Testis (tissue), 5 donors: ENCODE measurements at places on chromosomes 6 and 20. TPM values are rescaled to one million over a fixed set of nuclear protein-coding genes. Genes with fewer than 3 reads are reported as not detected.

DNA sequence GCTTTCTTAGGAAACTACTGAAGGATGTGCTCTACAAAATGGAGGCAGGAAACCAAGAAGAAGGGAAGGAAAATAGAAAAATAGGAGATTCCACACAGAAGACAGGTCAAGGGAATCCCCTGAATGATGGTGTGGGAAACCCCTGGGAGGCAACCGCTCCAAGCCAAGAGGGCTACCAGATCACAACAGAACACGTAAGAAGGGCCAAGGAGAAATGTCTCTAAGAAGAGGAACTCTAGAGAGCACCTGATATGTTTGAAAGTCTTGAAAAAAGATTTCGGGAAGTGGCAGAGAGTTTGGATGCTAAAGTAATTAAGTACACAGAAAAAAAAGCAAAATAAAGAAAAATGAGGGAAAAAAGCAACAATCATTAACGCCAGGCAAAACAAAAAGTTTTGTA, 7.1 kb downstream of the KIF13A start:
- no peak overlapping the region for H3K4me3 ChIP-seq
- H3K27me3 ChIP-seq, result no peaks in the 10 kb centered on the region
- no peak for DNase-seq
- H3K27ac ChIP-seq, result no peak overlapping the region

GPR6 gene
- not detected for polyA plus RNA-seq

PPP1R14C gene
- 11.1 TPM for polyA plus RNA-seq

GRCh38 chr20:17202673-17203072, 24.2 kb upstream of the PCSK2 start:
- no peaks in the 10 kb centered on the region for H3K36me3 ChIP-seq
- no peak overlapping the region for H3K4me3 ChIP-seq
- peak; percentile 30 for DNase-seq
- peaks cover 8% of the 10 kb centered on the region for H3K4me1 ChIP-seq
- H3K27me3 ChIP-seq, result no peaks in the 10 kb centered on the region
- H3K27ac ChIP-seq, result no peak overlapping the region

DNA sequence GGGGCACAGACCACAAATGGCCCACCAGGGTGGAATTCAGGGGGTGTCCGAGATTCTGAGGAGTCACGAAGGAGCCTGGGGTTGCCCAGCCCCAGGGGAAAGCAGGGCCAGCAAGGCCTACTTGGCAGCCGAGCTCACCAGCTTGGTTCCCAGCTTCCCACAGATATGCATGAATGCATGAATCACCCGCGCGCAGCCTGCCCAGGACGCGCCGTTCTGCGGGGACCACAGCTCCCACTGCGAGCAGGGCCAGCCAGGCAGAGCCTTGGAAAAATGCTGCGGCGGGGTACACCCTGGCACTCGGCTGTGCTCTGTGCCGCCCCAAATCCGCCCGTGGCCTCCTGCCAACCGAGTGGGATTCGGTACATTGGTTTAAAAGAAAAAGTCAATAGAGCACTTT, 211.0 kb downstream of the NFATC2 start:
- no peak for DNase-seq
- H3K4me1 ChIP-seq, result no peaks in the 10 kb centered on the region
- no peaks in the 10 kb centered on the region for H3K27me3 ChIP-seq
- H3K36me3 ChIP-seq, result no peaks in the 10 kb centered on the region
- no peak overlapping the region for H3K27ac ChIP-seq

EMILIN3 gene
- polyA plus RNA-seq, result 14.8 TPM

DNA sequence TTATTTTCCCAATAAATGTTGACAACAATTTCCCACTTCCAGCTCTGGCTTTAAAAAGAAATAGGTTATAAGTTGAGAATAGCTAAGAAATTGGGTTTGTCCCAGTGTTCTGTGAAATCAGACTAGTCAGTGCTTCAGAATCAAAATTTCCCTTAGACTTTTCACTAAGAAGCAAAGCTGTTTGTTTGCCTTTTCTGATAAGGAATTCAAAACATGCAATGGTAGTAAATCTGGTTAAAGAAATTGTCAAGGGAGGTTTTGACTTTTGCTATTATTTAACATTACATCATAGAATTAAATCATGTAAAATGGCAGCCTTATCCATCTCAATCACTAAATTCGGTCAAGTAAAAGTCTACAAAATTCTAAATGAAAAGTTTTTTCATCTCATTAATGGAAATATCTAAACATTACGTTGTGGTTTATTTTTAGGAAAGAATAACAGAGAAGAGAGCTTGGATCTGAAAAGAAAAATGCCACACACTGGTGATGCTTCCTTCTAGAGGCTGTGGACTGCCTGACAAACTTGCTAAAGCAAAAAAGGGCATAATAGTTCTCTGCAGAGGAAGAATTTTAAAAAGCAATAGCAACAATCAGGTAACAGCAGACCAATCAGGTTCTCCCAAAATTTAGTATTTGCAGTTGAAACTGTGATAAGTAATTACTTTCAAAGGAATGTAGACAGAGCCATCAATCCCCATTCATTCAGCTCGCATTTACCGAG, 36.4 kb downstream of the PLAGL1 start:
- no peaks in the 10 kb centered on the region for H3K27me3 ChIP-seq
- no peak overlapping the region for H3K27ac ChIP-seq
- DNase-seq, result no peak
- no peaks in the 10 kb centered on the region for H3K4me1 ChIP-seq
- no peaks in the 10 kb centered on the region for H3K36me3 ChIP-seq

- H3K4me1 ChIP-seq, result peaks cover 10% of the 10 kb centered on the region
- H3K27me3 ChIP-seq, result no peaks in the 10 kb centered on the region
- no peak overlapping the region for H3K27ac ChIP-seq
- DNase-seq, result no peak
- H3K36me3 ChIP-seq, result no peaks in the 10 kb centered on the region
Measured at GRCh38 chr6:42429836-42430235, 21.9 kb downstream of the TRERF1 start.

GRCh38 chr6:115613488-115613887, 447.2 kb downstream of the FRK start:
- H3K4me1 ChIP-seq, result no peaks in the 10 kb centered on the region
- H3K27me3 ChIP-seq, result no peaks in the 10 kb centered on the region
- DNase-seq, result no peak
- no peaks in the 10 kb centered on the region for H3K36me3 ChIP-seq
- no peak overlapping the region for H3K27ac ChIP-seq

DNA sequence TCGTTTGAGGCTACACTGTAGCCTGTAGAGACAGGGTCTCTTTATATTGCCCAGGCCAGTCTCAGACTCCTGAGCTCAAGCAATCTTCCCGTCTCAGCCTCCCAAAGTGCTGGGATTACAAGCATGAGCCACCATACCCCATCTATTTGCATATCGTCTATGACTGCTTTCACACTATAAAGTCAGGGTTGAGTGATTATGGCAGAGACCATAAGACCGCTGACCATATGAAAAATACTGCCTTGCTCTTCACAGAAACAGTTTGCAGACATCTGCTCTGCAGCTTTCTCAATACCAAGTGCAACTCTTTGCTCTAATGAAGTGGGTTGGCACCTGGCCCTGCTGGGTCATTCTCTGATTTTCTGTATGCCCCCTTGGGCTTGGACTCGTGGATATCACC, 79.5 kb upstream of the PAK5 start:
- no peak overlapping the region for H3K27ac ChIP-seq
- no peaks in the 10 kb centered on the region for H3K27me3 ChIP-seq
- no peak for DNase-seq
- H3K4me1 ChIP-seq, result no peaks in the 10 kb centered on the region
- H3K36me3 ChIP-seq, result no peaks in the 10 kb centered on the region

DNA sequence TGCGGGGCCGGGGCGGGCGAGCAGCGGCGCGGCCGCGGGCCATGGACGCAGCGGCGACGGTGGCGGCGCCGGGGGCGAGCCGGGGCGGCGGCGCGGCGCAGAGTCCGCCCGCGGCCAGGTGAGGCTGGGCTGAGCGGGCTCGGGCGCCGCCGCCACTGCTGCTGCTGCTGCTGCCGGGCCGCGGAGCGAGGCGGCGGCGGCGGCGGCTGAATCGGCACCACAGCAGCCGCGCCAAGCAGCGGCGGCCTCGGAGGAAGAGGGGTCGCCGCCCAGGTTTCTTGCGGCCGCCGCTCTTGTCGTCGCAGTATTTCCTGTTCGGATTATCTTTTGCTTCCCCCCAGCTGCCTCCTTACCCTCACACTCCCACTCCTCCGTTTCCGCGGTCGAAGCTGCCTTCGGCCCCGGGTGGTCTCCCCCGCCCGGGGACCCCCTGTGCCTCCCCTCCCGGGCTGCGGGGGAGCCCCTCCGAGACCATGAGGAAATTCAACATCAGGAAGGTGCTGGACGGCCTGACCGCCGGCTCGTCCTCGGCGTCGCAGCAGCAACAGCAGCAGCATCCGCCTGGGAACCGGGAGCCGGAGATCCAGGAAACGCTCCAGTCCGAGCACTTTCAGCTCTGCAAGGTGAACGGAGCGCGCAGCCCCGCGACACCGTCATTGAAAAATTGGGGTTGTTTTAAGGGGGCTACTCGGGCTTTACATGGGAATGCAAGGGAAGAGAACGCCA, at the start of gene STXBP5:
STXBP5 (plus strand) TSS at position 358 of the 726 bp plus-strand sequence; CDS start at position 474, 116 bp downstream.
- peak within 1 kb of the TSS; percentile 99 for H3K27ac ChIP-seq
- H3K4me3 ChIP-seq, result peak within 1 kb of the TSS; percentile 87
- no peaks in the 10 kb centered on the region for H3K27me3 ChIP-seq
- DNase-seq, result peak; percentile 72

DNA sequence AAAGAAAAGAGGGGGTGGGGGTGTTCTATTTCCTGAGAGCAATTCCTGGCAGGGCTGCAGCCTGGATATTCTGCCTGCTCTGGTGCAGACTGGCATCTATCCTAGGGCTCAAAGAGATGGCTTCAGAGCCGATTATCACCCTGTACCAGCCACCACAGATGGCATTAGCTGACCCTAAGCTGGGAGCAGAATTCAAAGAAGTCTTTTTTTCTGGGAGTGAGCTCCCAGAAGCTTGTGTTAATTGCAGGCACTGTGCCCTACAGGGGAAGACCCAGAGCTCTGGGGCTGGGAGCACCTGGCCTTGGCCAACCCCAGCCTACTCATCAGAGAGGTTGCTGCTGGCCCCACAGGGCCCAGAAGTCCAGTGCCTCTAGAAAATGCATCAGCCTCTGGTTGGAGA, 85.9 kb downstream of the PXDC1 start:
- no peak overlapping the region for H3K27ac ChIP-seq
- H3K4me3 ChIP-seq, result no peak overlapping the region
- H3K36me3 ChIP-seq, result no peaks in the 10 kb centered on the region
- no peaks in the 10 kb centered on the region for H3K27me3 ChIP-seq
- DNase-seq, result no peak
- H3K4me1 ChIP-seq, result no peaks in the 10 kb centered on the region

GRCh38 chr20:40410028-40410427, 279.0 kb downstream of the MAFB start:
- no peak overlapping the region for H3K27ac ChIP-seq
- no peaks in the 10 kb centered on the region for H3K4me1 ChIP-seq
- no peaks in the 10 kb centered on the region for H3K36me3 ChIP-seq
- no peaks in the 10 kb centered on the region for H3K27me3 ChIP-seq

C4A gene
- polyA plus RNA-seq, result 114 TPM

- DNase-seq, result peak; percentile 27
- H3K27ac ChIP-seq, result no peak within 1 kb of the TSS
- no peaks in the 10 kb centered on the region for H3K27me3 ChIP-seq
- H3K36me3 ChIP-seq, result no peaks in the 10 kb centered on the region
Measured at GRCh38 chr6:34465531-34466241, at the start of gene PACSIN1. TSS of gene PACSIN1 (plus strand) at chr6:34466076. CDS start at chr6:34526306, 60,230 bp downstream.

GRCh38 chr6:158545043-158545966, 14.6 kb upstream of the TMEM181 start:
- no peaks in the 10 kb centered on the region for H3K27me3 ChIP-seq
- DNase-seq, result peak; percentile 74
- H3K4me3 ChIP-seq, result no peak overlapping the region
- H3K4me1 ChIP-seq, result peaks cover 3% of the 10 kb centered on the region

GRCh38 chr20:45945678-45946148, 11.2 kb downstream of the PCIF1 start:
- H3K27ac ChIP-seq, result peak overlapping the region; percentile 83
- H3K36me3 ChIP-seq, result no peaks in the 10 kb centered on the region
- DNase-seq, result peak; percentile 62
- no peak overlapping the region for H3K4me3 ChIP-seq
- peaks cover 18% of the 10 kb centered on the region for H3K4me1 ChIP-seq
- H3K27me3 ChIP-seq, result no peaks in the 10 kb centered on the region

GRCh38 chr6:141878686-141879085, 254.0 kb upstream of the GJE1 start:
- H3K36me3 ChIP-seq, result no peaks in the 10 kb centered on the region
- H3K27me3 ChIP-seq, result no peaks in the 10 kb centered on the region
- no peak for DNase-seq
- H3K27ac ChIP-seq, result no peak overlapping the region

COL12A1 gene
- polyA plus RNA-seq, result 27.3 TPM

OR2H1 gene
- 18.8 TPM for polyA plus RNA-seq

GRCh38 chr6:32096087-32096393, 13.1 kb downstream of the TNXB start:
- no peak for DNase-seq
- no peak overlapping the region for H3K27ac ChIP-seq
- peaks cover 16% of the 10 kb centered on the region for H3K4me1 ChIP-seq

- no peak for DNase-seq
- no peaks in the 10 kb centered on the region for H3K4me1 ChIP-seq
- H3K27ac ChIP-seq, result no peak overlapping the region
- H3K4me3 ChIP-seq, result no peak overlapping the region
- H3K36me3 ChIP-seq, result no peaks in the 10 kb centered on the region
Measured at GRCh38 chr6:104633125-104633524, 226.6 kb downstream of the HACE1 start.

DNA sequence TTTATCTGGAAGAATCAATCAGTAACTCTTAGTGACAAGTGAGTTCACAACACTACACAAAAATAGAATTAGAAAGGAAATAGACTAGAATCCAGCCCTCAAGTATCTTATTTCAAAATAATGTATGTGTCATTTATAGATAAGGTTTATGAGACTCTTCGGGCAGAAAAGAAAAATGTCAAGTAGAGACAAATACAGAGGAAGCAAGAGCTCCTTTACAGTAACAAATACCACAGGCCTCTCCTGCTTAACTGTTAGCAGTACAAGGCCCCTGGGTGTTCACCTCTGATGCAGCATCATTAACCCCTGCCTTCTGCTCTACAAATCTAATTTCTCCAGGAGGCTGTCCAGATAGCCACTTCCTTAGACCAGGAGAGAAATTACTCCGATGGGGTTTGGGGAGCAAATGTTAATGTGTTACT, 76.7 kb downstream of the UBE3D start:
- no peaks in the 10 kb centered on the region for H3K4me1 ChIP-seq
- no peaks in the 10 kb centered on the region for H3K27me3 ChIP-seq
- H3K4me3 ChIP-seq, result no peak overlapping the region
- H3K27ac ChIP-seq, result no peak overlapping the region
- H3K36me3 ChIP-seq, result no peaks in the 10 kb centered on the region
